ENCODE measurements at places on chromosomes 4 and X. TPM values are rescaled to one million over a fixed set of nuclear protein-coding genes. Genes with fewer than 3 reads are reported as not detected.

Gene STARD8
- total RNA-seq = 17.9 TPM

Gene ACSL1
- 97.8 TPM for total RNA-seq

Gene ING2
- 10.0 TPM for total RNA-seq

DNA sequence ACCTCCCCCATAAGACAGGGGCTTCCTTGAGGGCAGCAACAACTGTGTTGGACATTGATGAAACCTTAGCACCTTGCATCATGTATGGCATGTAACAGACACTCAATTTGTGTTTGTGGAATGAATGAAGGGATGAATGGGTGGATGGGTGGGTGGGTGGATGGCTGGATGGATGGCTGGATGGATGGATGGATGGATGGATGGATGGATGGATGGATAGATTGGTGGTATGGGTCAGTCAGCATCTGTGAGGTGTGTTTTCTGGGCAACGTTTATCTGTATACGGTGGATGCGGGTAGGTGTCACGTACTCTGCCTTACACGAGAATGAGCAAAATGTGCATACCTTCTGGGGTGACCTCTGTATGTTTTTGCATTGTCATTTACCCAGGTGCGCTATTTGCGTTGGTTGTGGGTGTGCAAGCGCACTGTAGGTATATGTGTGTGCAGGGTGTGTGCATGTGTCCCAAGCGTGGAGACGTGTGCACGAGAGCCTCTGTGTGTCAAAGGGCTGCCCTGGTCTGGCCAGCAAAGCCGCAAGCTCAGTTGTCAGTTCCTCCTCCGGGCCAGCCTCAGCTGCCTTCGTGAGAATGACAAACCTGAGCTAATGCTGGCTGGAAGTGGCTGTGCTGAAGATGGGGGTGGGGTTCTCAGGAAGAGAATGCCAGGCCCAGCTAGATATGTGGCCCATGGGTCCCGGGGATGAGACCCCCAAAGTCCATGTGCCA is 26.5 kb downstream of the ELF4 start:
- H3K27ac ChIP-seq = no peak overlapping the region
- no peak overlapping the region for H3K4me3 ChIP-seq
- no peaks in the 10 kb centered on the region for H3K27me3 ChIP-seq

DNA sequence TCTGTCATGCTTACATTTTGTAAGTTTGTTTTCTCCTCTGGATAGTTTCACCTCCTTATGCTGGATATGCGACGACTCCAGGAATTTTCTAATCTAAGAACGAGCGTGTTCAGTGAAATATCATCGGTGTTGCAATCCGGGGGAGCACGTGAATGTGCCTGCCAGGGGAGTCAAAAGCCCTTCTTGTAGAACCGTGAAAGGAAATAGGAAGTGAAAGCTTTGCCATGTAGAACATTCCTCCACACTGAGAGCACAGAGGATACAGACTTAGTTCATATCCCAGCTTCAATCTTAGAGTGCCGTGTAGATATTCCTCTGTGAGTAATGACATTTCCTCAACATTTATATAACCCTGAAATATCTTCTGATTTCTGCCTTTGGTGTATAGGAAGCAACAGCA is 121.2 kb downstream of the VEGFC start:
- H3K4me3 ChIP-seq = no peak overlapping the region
- H3K36me3 ChIP-seq = no peaks in the 10 kb centered on the region
- H3K27ac ChIP-seq = no peak overlapping the region
- H3K4me1 ChIP-seq = peaks cover 2% of the 10 kb centered on the region
- H3K27me3 ChIP-seq = no peaks in the 10 kb centered on the region
- no peak for DNase-seq

GRCh38 chrX:50770702-50771101 is 43.3 kb downstream of the SHROOM4 start:
- no peak for DNase-seq
- H3K4me1 ChIP-seq = no peaks in the 10 kb centered on the region
- no peaks in the 10 kb centered on the region for H3K27me3 ChIP-seq
- no peaks in the 10 kb centered on the region for H3K36me3 ChIP-seq
- H3K27ac ChIP-seq = no peak overlapping the region

DNA sequence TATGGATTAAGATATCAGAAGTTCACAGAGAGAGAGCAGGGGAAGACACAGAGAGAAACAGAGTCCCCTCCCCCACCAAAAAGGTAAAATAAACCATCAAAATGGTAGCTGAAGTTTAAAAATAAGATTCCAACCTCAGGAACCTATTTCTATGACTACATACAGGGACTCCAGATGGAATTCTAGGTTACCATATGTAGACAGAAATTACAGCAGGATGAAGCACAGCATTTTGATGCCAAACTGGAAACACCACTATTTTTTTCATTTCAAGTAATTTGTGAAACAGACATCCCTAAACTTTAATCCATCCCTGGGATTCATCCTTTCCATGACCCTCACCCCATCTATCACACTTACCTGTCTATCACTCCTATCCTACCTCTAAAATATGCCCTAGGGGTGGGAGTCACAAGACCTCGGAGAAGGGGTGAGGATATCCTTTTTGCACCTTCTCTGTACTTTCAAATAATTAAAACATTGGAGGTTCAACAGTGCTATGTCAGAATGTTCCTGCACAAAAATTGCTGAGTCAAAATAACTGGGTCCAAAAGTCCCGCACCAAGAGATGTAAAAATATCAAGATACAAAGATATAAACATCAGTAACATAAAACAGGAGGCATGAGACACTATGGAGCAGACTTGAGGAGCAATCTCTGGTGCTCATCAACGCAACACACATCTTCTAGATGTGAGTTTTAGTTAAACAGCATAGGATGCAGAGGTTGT is 344.5 kb upstream of the RASGEF1B start:
- no peaks in the 10 kb centered on the region for H3K27me3 ChIP-seq
- DNase-seq = no peak
- no peak overlapping the region for H3K27ac ChIP-seq
- no peak overlapping the region for H3K4me3 ChIP-seq

All from aorta (tissue), 5 donors.